Left ventricle myocardium inferior (tissue), 1 donor: ENCODE measurements at places on chromosomes 7 and 10. TPM values are rescaled to one million over a fixed set of nuclear protein-coding genes. Genes with fewer than 3 reads are reported as not detected.

CLRN3 gene
- not detected for total RNA-seq

FOXP2 gene
- total RNA-seq, result 2.1 TPM

GRCh38 chr7:114930107-114930661 is 8.3 kb downstream of the MDFIC start:
- peaks cover 70% of the 10 kb centered on the region for H3K4me1 ChIP-seq
- no peak overlapping the region for H3K4me3 ChIP-seq
- peak overlapping the region; percentile 29 for H3K27ac ChIP-seq
- no peaks in the 10 kb centered on the region for H3K27me3 ChIP-seq
- peaks cover 8% of the 10 kb centered on the region for H3K36me3 ChIP-seq

HMX2 gene
- not detected for total RNA-seq

SLC16A9 gene
- total RNA-seq, result 1.1 TPM

GRCh38 chr10:124077208-124077993 is 16.0 kb downstream of the CHST15 start:
- no peak overlapping the region for H3K4me3 ChIP-seq
- peaks cover 8% of the 10 kb centered on the region for H3K4me1 ChIP-seq
- H3K27me3 ChIP-seq, result peaks cover 9% of the 10 kb centered on the region
- DNase-seq, result no peak
- H3K36me3 ChIP-seq, result no peaks in the 10 kb centered on the region

DNA sequence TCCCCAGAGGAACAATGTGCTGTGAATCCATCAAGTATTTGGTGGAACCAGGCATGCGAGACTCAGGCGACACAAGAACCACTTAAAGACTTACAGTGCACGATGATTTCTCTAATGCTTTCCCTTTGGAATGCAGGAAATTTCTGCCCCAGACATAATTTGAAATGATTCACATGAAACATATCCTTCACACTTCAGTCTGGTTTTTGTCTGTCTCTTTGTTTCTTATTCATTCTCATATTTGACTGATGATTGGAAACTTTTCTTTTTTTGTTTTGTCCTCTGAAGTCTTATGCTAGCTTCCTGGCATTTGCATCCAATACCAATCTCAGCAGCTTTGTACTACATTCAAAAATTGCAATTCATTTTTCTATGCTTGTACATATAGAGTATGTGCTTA is 502.8 kb downstream of the PHTF2 start:
- H3K4me3 ChIP-seq, result no peak overlapping the region
- H3K27me3 ChIP-seq, result no peaks in the 10 kb centered on the region
- H3K27ac ChIP-seq, result no peak overlapping the region
- no peak for DNase-seq

HOXA7 gene
- total RNA-seq, result 0.36 TPM

GRCh38 chr7:12107381-12107780 is 103.7 kb upstream of the TMEM106B start:
- H3K4me3 ChIP-seq, result no peak overlapping the region
- no peaks in the 10 kb centered on the region for H3K36me3 ChIP-seq
- no peaks in the 10 kb centered on the region for H3K4me1 ChIP-seq
- DNase-seq, result no peak
- no peak overlapping the region for H3K27ac ChIP-seq

TAC1 gene
- total RNA-seq, result not detected

NT5C2 gene
- 55.0 TPM for total RNA-seq

CALCR gene
- 0.08 TPM for total RNA-seq

GRCh38 chr10:94065362-94065761 is 71.6 kb downstream of the PLCE1 start:
- no peak overlapping the region for H3K4me3 ChIP-seq
- peaks cover 7% of the 10 kb centered on the region for H3K4me1 ChIP-seq
- H3K36me3 ChIP-seq, result no peaks in the 10 kb centered on the region
- no peaks in the 10 kb centered on the region for H3K27me3 ChIP-seq
- no peak for DNase-seq

ADCY1 gene
- 2.8 TPM for total RNA-seq

CYP2C18 gene
- total RNA-seq, result not detected

GRCh38 chr10:116687633-116688032 is 54.7 kb downstream of the HSPA12A start:
- DNase-seq, result no peak
- peaks cover 9% of the 10 kb centered on the region for H3K36me3 ChIP-seq
- no peaks in the 10 kb centered on the region for H3K27me3 ChIP-seq
- no peak overlapping the region for H3K4me3 ChIP-seq

PRR15 gene
- not detected for total RNA-seq

OR2A12 gene
- not detected for total RNA-seq

GRCh38 chr10:77554996-77555397 is 82.6 kb downstream of the KCNMA1 start:
- no peaks in the 10 kb centered on the region for H3K4me1 ChIP-seq
- H3K27ac ChIP-seq, result peak overlapping the region; percentile 60
- H3K36me3 ChIP-seq, result no peaks in the 10 kb centered on the region

- H3K36me3 ChIP-seq, result no peaks in the 10 kb centered on the region
- no peak overlapping the region for H3K27ac ChIP-seq
- DNase-seq, result no peak
- H3K27me3 ChIP-seq, result no peaks in the 10 kb centered on the region
- H3K4me3 ChIP-seq, result no peak overlapping the region
Measured at GRCh38 chr7:12067156-12067831, 143.8 kb upstream of the TMEM106B start.

GRCh38 chr10:132572545-132572937 is 35.0 kb downstream of the INPP5A start:
- H3K4me3 ChIP-seq, result no peak overlapping the region
- peaks cover 64% of the 10 kb centered on the region for H3K4me1 ChIP-seq
- H3K27ac ChIP-seq, result peak overlapping the region; percentile 61
- no peak for DNase-seq

- H3K4me3 ChIP-seq, result no peak overlapping the region
- no peaks in the 10 kb centered on the region for H3K36me3 ChIP-seq
- H3K27me3 ChIP-seq, result no peaks in the 10 kb centered on the region
- H3K27ac ChIP-seq, result no peak overlapping the region
Measured at GRCh38 chr7:137475966-137476365, 132.4 kb upstream of the PTN start.

SEMA4G gene
- total RNA-seq, result 0.52 TPM

- peaks cover 36% of the 10 kb centered on the region for H3K4me1 ChIP-seq
- H3K36me3 ChIP-seq, result no peaks in the 10 kb centered on the region
- no peak within 1 kb of the TSS for H3K27ac ChIP-seq
- H3K4me3 ChIP-seq, result peak within 1 kb of the TSS; percentile 61
- no peak for DNase-seq
Measured at GRCh38 chr7:97005183-97006054, at the start of gene DLX6. TSS of gene DLX6 (plus strand) at chr7:97005553. CDS start at chr7:97005978, 425 bp downstream.
